ENCODE measurements at places on chromosomes 4 and X. TPM values are rescaled to one million over a fixed set of nuclear protein-coding genes. Genes with fewer than 3 reads are reported as not detected.

HTT-AS gene
- total RNA-seq: not detected

PLXNB3 gene
- total RNA-seq: 1.3 TPM

GSX2 gene
- total RNA-seq: not detected

CSAG3 gene
- not detected for total RNA-seq

ASMT gene
- total RNA-seq: not detected

KLHL34 gene
- total RNA-seq: not detected

DCK gene
- total RNA-seq: 24.8 TPM

VCX3A gene
- total RNA-seq: not detected

MXRA5 gene
- 0.46 TPM for total RNA-seq

GASK1B gene
- total RNA-seq: 95.3 TPM

FABP2 gene
- total RNA-seq: not detected

TRAPPC11 gene
- 35.4 TPM for total RNA-seq

SATL1 gene
- not detected for total RNA-seq

TMPRSS11D gene
- not detected for total RNA-seq

DCX gene
- total RNA-seq: not detected

MAMLD1 gene
- 0.91 TPM for total RNA-seq

EGFL6 gene
- total RNA-seq: not detected

SUPT20HL1 gene
- not detected for total RNA-seq

GPR173 gene
- total RNA-seq: 2.9 TPM

GRIA3 gene
- total RNA-seq: 0.15 TPM

TCEAL6 gene
- total RNA-seq: not detected

SHROOM3 gene
- 3.6 TPM for total RNA-seq

XAGE1A gene
- total RNA-seq: not detected

RAB33A gene
- total RNA-seq: 1.2 TPM

ATOH1 gene
- total RNA-seq: not detected

PNMA6F gene
- total RNA-seq: not detected

HSFX2 gene
- 0.32 TPM for total RNA-seq

NHSL2 gene
- 9.1 TPM for total RNA-seq

UGT2B15 gene
- total RNA-seq: not detected

EPGN gene
- 0.32 TPM for total RNA-seq

DRP2 gene
- total RNA-seq: 0.15 TPM

P2RY4 gene
- total RNA-seq: not detected
